NCI-H1436 treated with DMSO at 0.1 percent for 48 hours (cell line): ENCODE measurements at places on chromosomes 11 and 22.

DNA sequence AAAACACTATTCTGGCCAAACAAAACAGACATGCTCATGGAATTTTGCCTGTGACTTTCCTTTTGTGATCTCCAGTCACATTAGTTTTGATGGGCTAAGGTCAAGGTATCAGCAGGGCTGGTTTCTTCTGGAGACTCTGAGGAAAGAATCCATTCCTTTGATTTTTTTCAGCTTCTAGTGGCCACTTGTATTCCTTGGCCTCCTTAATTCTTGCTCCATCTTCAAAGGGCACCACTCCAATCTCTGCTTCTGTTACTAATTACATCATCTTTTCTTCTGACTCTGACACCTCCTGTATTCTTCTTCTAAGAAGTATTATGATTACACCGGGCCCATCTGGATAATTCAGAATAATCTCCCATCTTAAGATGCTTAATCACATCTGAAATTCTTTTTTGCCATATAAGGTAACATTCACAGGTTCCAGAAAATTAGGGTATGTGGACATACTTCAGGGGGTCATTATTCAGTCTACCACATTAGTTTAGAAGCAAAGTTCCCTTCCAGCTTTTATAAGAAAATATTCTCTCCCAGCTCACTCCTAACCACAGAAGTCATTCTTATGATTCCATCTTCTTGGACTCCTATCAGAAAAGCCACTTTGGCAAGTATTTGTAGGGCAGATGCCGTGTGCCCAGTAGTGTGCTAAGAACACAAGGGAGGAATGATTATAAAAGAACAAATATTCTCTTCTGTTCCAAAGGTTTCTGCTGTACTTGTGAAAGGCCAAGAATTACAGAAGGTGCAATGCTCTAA, 56.4 kb upstream of the FSHB start:
- no peak for DNase-seq

DNA sequence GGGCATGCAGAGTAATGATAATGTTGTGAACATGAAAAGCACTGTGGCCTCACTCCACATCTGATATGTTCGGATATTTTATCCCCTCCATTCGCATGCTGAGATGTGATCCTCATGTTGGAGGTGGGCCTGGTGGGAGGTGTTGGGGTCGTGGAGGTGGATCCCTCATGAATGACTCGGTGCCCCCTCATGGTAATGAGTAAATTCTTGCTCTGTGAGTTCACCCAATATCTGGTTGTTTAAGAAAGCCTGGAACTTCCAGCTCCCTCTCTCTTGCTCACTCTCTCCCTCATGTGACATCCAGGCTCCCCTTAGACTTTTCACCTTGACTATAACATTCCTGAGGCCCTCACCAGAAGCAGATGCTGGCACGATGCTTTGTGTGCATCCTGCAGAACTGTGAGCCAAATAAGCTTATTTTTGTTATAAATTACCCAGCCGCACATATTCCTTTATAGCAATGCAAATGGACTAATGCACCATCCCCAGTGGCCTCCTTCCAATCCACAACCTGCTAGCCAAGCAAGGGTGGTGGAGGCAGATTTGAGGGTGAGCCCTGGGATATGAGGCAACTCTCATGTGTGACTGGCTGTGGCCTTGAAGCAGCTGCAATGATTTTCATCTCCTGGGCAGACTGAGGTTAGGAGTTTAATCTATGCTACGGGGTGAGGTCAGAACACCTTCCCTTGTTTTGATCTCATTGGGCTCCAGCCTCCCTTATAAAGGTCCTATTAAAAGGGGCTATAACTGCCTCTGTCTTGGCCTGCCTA, 276.5 kb downstream of the ETS1 start:
- DNase-seq: no peak

DNA sequence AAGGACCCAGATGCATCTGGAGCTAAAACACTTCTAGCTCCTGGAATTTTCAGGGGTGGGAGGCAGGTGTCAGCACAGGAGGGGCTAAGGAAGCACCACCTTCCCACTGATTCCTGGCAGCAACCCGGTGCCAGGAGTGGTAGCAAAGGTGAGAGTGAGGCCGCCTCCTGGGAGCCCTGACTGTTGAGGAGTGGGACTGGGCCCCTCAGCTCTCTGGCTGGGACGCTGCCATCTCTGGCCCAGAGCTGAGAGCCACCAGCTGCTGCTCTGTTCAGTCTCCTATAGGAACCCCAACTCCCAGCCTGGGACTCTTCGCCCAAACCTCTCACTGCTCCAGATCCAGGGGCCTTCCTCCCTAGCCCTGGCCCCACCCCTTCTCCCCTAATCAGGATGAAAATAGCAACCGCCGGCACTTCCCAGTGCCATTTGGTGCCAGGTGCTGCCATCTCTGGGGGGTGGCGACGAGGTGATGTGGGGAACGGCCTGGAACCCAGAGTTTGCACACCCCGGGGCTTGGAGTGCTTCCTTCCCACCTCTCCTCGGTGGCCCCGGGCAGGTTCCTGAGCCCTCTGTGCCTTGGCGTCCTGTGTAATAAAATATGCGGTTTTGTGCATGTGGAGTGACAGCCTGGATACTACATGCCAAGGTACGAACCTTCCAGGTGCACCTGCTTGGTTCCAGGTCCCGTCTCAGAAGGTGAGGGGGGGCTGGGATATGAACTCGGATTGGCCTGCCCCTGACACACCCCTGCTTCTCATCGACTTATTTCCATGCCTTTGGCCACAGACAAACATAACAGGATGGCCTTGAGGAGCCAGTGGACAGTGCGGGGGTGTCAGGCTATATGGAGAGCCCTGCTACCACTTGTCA, 35.7 kb upstream of the CELSR1 start:
- DNase-seq: no peak

- DNase-seq: no peak
Measured at GRCh38 chr11:23540101-23540561, 679.9 kb upstream of the CCDC179 start.

GRCh38 chr22:47396515-47396914, 634.1 kb downstream of the TBC1D22A start:
- DNase-seq: no peak

- DNase-seq: no peak
Measured at GRCh38 chr11:120808616-120809050, 215.3 kb upstream of the TBCEL start.

GRCh38 chr11:114079511-114080065, 20.1 kb downstream of the ZBTB16 start:
- no peak for DNase-seq

- DNase-seq: no peak
Measured at GRCh38 chr11:76674517-76675400, 4.2 kb upstream of the LRRC32 start.

- no peak for DNase-seq
Measured at GRCh38 chr11:101745756-101746155, 161.9 kb upstream of the TRPC6 start.

- no peak for DNase-seq
Measured at GRCh38 chr11:61023966-61024295, 52.5 kb downstream of the CD6 start.

GRCh38 chr11:116180806-116181600, 591.8 kb downstream of the BUD13 start:
- no peak for DNase-seq

GRCh38 chr11:27718863-27719545, 18.7 kb upstream of the BDNF start:
- no peak for DNase-seq

GRCh38 chr11:74681686-74682651, 49.3 kb downstream of the CHRDL2 start:
- DNase-seq: no peak

DNA sequence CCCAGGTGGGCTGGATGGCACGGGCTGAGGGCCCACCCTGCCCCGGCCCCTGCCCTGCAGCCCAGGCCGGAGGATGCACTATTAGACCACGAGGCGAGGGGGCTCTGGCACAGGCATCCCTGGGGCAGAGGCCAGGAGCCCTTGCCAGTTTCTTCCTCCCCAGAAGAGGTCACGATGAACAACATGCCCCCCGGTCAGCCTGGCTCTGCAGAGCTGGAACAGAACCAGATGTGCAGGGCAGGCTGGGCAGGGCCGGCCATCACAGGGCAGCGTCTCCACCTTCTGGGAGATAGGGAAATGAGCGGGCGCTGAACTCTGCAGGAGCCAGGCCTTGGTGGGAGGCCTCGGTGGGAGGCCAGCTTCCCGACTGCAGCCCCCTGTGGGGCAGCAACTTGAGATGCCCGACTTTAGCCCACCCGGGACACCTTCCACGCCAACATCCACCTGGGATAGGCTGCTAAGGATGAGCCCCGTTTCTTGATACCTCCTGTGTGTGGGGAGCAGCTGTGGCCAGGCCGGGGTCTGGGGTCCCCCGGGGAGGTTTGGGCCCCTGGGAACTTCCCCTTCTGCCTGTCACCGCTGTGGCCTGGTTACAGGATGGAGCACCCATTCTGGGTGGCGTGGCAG, 21.8 kb upstream of the GNB1L start:
- DNase-seq: no peak

GRCh38 chr11:15695096-15695721, 580.5 kb downstream of the INSC start:
- DNase-seq: no peak
